ENCODE measurements at places on chromosomes 2 and 18. TPM values are rescaled to one million over a fixed set of nuclear protein-coding genes. Genes with fewer than 3 reads are reported as not detected.

The CFC1 gene
- total RNA-seq, result not detected

The CRYGD gene
- total RNA-seq, result not detected

The CXXC1 gene
- 54.7 TPM for total RNA-seq

The VWA3B gene
- not detected for total RNA-seq

The CXCR1 gene
- total RNA-seq, result not detected

The TMEM237 gene
- total RNA-seq, result 24.5 TPM

The CARF gene
- 6.5 TPM for total RNA-seq

The GBX2 gene
- not detected for total RNA-seq

The RGPD4 gene
- not detected for total RNA-seq

The CEP192 gene
- 37.8 TPM for total RNA-seq

The CAPG gene
- total RNA-seq, result 417 TPM

The UCN gene
- total RNA-seq, result 2.8 TPM

The ZNF514 gene
- total RNA-seq, result 21.7 TPM

The OSBPL1A gene
- total RNA-seq, result 33.7 TPM

The KCNJ13 gene
- not detected for total RNA-seq

The ASNSD1 gene
- 14.8 TPM for total RNA-seq

The KHK gene
- 10.4 TPM for total RNA-seq

The PNPT1 gene
- 34.1 TPM for total RNA-seq

The ZNG1B gene
- total RNA-seq, result 37.5 TPM

The CNRIP1 gene
- total RNA-seq, result not detected

The XPO1 gene
- total RNA-seq, result 236 TPM

The UPP2 gene
- total RNA-seq, result not detected

The SLC16A14 gene
- total RNA-seq, result 0.57 TPM

The OTOS gene
- not detected for total RNA-seq

The POTEI gene
- not detected for total RNA-seq

The CAPN14 gene
- 0.35 TPM for total RNA-seq

The TUBA4B gene
- total RNA-seq, result not detected

The CHST10 gene
- not detected for total RNA-seq

The SFTPB gene
- total RNA-seq, result not detected

The OLA1 gene
- total RNA-seq, result 263 TPM

The ZNF892 gene
- 3.1 TPM for total RNA-seq

The CCDC74B gene
- total RNA-seq, result 1.9 TPM

The HADHB gene
- 73.1 TPM for total RNA-seq

The FOXD4L1 gene
- 0.43 TPM for total RNA-seq

The ZFP36L2 gene
- total RNA-seq, result 34.3 TPM

The GRB14 gene
- 3.4 TPM for total RNA-seq

The AOX1 gene
- 5.1 TPM for total RNA-seq

The TUBB6 gene
- total RNA-seq, result 47.9 TPM

The MC2R gene
- total RNA-seq, result not detected

The KLHL41 gene
- total RNA-seq, result not detected

The NETO1 gene
- not detected for total RNA-seq

The DCC gene
- not detected for total RNA-seq

The C2orf66 gene
- not detected for total RNA-seq

The HOXD8 gene
- 0.39 TPM for total RNA-seq

The SERPINB10 gene
- total RNA-seq, result not detected

The CNGA3 gene
- total RNA-seq, result not detected

The TYMS gene
- 149 TPM for total RNA-seq

The TGOLN2 gene
- 87.2 TPM for total RNA-seq

The OXER1 gene
- total RNA-seq, result not detected

The RAB31 gene
- total RNA-seq, result 51.0 TPM
